ENCODE measurements at places on chromosomes 12 and 14.

- no peak for DNase-seq
Measured at GRCh38 chr14:68140806-68141205, 321.2 kb downstream of the RAD51B start.

DNA sequence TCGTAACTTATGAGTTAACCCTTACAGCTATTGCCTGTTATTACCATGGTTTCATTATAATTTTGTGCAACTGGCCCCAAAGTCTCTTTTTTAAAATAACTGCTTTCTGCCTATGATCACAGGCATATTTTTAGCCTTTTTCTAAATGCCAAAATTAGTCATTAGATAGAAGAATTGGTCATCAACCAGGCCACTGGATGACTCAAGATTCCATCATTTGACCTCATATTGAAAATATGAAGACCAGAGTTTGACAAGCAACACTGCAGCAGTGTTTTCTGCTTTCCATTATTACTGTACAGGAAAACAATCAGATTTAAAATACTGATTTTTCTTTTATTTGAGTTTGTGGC is 54.7 kb upstream of the OTOGL start:
- DNase-seq: no peak

DNA sequence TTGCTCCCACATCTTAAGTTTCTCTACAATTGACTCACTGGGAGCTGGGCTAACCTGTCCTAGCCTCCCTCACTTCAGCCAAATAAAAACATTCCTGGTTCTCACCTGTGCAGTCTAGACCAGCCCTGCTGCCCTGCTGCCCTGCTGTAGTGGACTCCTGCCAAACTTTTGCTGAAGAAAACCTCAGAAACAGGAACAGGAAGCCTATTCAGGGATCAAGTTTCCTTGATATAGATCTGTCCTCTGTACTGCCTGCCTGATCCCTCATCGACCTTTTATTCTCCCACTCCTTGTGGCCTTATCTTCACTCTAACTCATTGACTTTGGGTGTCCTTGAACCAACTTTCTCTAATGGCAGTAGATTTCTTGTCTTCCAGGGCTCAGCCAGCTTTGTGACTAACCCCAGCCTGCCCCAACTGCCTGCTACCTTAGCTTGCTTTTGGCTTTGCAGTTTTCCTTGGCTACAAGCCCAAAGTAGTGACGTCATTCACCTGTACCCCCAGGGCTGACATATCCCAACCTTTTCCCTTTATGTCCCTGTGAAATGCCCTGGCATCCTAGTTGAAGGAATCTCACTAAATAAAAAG is 234.8 kb downstream of the DUSP6 start:
- no peak for DNase-seq

DNA sequence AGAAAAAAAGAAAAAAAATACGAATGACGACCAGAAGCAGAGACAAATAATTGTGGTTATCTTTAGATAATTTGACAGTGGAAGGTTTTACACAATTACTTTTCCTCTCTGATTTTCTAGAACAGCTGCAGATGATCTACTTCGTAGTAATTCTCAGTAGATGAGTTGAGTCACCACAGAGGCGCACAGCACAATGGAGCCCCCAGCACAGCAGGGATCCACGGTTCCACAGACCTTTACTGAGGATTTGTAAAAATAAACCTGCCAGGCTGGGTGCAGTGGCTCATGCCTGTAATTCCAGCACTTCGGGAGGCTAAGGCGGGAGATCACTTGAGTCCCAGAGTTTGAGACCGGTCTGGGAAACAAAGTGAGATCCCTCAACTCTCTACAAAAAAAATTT is 29.3 kb downstream of the AMN start:
- DNase-seq: no peak

- no peak for DNase-seq
Measured at GRCh38 chr14:99134516-99135046, 137.4 kb downstream of the BCL11B start.

GRCh38 chr12:116890330-116890729 is 9.1 kb upstream of the HRK start:
- no peak for DNase-seq

DNA sequence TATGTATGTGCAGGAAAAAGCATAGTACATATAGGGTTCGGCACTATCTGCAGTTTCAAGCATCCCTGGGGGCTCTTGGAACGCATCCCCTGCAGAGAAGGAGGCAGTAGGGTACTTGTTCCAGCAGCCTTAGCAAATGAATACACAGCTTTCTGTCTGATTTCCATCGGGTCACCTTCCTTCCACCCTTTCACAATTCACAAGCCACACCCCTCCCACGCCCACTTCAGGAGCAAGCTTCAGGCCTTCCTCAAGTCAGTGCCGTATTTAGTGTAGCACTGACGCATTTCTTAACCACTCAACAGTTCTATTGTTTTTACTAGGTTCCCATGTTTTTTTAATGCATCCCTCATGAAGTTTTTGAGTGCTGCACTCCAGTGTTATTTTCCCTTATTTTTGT is 64.2 kb downstream of the CLMN start:
- peak; percentile 3 for DNase-seq

DNA sequence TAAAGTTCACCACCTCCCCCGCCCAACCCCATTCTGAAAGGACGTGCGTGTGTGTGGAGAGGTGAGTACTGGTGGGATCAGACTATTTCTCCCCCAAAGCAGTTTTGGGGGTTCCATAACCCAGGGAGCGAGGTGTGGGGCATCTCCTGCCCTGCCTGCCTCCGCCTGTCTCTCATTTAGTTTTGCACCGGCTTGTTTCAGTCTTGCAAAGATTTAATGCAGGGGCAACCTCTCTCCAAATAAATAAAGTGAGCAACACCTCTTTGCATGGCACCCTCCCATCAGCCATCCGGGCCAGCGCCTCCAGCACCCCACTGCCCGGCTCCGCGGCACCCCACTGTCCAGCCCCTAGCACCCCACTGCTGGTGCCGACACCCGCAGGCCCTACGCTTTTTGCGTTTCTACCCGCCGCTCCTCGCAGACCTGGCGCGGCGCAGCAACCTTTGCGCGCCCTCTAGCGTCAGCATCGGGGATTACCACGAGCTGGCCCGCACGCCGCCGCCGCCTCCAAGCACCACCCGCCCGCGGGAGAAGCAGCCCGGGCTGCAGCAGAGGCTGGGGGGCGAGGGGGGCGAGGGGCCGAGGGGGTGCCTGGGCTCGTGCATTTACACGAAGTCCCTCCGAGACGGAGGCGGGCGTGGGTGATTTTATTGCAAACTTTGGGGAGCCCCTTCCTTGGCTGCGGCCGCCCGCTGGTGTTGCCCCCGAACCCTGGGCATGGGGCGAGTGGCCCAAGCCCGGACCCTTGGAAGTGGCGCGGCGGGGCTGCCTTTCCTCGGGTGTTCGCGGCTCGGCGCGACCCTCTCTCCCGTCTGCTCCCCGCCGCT is 55.8 kb upstream of the VRK1 start:
- no peak for DNase-seq

GRCh38 chr14:35368139-35368460 is 36.4 kb downstream of the NFKBIA start:
- no peak for DNase-seq

DNA sequence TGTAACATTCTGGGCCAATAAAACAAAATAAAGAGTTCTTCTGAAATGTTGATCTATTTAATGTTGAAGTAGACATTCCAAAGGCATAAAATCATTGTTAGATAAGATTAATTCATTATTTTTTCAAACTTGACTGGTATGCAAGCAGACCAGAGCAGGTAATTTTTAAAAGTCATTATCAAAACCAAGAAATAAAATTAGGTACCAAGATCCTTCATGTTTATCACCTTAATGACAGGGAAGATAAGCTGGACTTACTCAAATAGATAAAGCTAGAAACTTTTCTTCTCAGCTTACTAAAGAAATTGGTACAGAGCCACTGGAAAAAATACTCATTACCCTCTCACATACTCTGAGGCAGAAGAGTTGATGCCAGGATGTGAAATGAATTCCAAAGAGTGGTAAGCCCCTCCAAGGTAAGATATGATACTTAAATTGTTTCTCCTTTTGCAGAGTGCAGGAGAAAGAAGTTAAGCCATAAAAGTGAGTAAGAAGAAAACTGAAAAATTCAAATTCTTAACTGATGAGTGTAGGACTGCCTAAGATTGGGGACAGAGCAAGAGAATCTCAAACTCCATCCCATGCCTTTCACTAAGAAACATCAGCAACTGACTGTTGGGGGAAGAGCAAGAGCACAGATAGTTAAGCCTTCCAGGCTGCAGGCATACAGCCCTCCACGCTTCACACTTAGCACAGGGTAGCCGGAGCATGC is 111.9 kb downstream of the SLC41A2 start:
- no peak for DNase-seq

DNA sequence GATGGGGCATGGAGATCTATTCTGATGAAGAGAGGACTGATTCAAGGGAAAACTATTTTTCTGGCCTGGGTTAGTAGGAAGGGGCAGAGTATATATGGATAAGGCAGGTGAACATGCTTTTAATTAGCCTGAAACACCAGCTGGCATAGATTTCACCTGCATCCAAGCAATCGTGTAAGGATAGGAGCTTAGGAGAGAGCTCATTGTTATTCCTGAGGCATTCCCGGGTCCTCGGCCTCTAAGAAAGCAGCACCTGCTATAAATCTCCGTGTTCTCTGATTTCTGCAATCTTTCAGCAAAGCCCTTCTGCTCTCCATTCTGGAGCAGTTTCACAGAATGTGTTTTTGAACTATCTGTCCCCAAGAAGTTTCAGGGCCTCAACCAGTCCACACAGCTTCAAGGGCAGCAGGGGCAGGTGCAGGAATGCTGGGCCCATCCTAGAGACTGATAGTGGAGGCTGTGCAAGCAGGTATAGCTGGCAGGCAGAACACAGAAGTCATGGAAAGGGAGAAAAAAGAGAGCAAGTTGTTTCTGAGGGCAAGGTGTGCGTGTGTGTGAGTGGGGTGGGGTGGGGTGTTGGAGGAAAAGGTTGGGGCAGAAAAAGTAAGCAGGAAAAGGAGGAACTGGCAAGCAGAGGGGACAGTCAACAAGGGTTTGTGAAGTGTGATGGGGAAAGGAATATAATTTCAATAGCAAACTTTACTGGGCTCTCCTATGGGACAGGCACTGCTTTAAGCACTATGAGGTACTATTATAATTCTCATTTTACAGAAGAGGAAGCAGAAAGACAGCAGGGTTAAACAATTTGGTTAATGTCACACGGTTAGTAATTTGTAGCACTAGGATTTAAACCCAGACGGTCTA is 203.7 kb upstream of the SSTR1 start:
- no peak for DNase-seq

DNA sequence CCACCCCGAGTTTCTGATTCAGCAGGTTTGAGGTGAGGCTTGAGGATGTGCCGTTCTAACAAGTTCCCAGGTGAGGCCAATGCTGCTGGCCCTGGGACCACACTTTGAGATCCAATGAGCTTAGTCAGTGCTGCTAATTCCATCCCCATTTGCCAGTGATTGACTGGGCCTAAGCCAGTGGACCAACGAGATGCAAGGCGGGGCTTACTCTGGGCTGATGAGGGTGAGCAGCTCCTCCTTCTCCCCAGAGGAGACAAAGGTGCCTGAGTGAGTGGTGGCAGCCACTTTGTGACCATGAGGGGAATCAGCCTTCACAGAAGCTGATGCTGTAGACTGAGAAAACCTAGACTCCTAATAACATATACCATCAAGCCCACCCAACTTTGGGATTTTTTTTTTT is 23.1 kb upstream of the HNF1A start:
- DNase-seq: no peak

- no peak for DNase-seq
Measured at GRCh38 chr14:63435838-63436237, 107.3 kb downstream of the PPP2R5E start.

DNA sequence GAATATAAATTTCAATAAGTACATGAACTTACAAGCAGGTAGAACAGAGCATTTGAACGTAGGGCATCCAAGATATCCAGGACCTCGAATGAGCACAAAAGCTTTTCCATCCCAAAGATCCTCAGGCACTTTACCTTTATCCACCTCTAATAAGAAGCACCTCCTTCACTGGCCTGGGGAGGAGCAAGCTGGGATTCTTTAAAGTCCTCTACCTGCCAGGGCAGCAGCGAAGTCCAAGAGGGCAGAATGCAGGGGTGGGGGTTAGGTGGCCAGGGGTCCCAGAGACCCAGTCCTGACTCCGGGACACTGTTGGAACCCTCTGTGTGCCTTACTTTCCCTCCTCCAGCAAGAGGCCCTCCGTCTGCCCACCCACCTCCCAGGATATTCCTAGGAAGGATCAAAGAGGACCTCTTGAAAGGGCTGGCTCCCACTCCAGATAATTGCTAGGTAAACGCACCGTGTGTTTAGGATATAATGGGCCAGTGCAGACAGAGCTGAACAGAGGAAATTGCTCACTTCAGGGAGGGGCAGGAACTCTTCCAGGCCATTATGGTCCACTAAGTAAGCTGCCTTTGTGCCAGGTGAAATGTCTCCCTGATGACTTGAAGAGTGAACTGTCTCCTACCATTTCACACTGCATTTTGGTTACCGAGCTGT is 68.1 kb downstream of the TTC9 start:
- no peak for DNase-seq

DNA sequence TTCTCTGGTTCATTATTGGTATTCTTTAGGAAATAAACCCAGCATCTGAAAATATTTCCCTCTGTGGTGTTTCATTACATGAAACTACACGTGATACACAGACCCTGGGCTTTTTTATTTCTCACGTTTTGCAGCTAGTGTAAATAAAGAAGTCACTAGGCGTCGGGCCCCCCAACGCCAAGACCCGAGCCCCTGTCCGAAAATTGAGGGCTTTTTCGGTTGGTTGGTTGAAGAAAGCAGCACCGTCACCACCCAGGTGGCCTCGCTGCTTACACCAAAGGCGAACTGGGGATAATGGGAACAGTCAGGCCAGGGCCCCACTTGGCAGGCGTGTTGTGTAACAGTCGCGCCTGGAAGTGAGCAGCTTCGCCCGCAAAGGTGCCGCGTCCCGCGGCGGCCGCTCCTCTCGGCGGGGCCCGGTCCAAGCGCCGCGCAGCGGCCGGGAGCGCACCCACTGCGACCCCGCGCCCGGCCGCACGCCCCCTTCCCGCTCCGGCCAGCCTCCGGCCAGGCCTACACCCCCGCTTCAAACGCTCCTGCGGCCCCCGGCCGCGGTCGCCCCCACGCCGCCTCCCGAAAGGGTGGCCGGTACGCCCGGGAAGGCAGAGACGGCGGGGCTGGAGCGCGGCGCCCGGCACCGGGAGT is 1.2 kb downstream of the DUSP16 start:
- DNase-seq: no peak

- DNase-seq: no peak
Measured at GRCh38 chr12:58174316-58174715, 232.9 kb downstream of the ATP23 start.

DNA sequence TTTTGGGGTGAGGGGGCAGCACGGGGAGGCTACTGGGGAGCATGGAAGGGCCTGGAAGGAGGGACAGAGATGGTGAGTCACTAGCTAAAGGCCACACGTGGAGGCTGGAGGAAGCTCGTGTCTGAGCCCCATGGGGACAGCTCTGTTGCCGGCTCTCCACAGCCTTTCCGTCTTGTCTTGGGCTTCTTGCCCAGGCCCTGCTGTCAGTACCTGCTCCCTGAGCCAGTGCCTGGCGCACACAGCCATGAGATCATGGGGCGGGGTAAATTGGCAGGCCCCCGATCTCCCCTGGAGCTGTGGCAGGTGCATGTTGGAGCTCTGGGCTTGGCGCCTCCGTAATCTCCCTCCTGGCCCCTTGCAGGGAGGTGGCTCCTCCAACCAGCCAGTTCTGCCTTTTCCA is 16.1 kb upstream of the KRT80 start:
- no peak for DNase-seq
